ENCODE measurements at places on chromosomes 5 and 9.

- DNase-seq: no peak
These were observed 6.6 kb downstream of the PCDHGC5 start for GRCh38 chr5:141495453-141495811.

GRCh38 chr5:96771395-96771794 is 36.4 kb downstream of the ERAP1 start:
- DNase-seq: no peak

GRCh38 chr5:132210944-132211343 is 16.7 kb downstream of the P4HA2 start:
- no peak for DNase-seq

DNA sequence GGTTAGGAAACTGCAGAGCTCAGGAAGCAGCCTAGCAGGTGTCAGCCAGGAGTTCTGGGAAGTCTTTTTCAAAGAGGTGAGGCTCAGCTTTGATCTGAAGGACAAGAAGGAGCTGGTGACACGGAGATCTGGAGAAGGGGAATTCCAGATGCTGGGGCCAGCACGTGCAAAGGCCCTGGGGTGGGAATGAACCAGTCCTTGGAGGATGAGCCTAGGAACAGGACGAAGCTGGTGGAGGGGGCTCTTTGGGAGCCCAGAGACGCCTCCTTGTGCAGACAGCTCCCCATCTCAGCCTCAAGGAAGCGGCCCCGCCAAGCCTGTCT is 15.2 kb upstream of the RNU6ATAC start:
- no peak for DNase-seq

- no peak for DNase-seq
These were observed 278.0 kb upstream of the SMC2 start for GRCh38 chr9:103816146-103816545.

DNA sequence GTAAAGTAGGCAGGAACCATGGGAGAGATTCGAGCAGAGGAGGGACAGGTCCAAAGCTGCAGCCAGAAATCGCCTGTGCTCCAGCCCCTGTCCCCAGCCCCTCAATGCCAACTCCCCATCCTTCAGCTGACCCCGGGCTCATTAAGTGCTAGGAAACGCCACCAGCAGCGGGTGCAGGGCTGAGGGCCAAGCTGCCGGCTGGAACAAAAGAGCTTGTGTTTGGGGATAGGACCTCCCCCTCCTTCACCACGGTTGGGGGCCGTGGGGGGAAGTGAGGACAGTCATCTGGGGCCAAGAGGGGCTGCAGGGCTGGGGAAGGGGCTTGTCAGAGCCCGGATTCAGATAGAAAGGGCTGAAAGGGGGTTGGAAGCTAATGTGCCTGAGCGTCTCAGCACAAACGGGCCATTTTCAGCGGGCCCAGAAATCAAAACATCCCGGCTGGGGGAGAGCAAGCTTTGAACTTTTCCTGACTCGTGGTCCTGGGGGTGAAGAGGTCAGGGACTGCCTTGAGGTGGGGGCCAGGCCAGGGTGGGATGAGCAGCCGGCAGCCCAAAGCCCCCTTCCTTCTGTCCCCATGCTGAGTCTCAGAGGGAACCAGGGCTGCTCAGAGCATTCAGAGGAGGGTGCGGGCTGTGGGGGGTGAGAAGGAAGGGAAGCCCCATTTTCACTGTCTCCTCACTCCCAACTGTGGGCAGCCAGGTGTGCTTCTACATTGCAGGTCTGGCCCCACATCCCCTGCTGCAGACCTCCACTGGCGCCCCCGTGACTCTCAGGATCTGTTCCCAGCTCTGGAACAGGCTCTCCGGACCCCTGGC is 69.4 kb upstream of the DAB2IP start:
- no peak for DNase-seq

- DNase-seq: no peak
These were observed 2168.1 kb downstream of the MAT2B start for GRCh38 chr5:165673499-165673898.

Measured in CD4-positive, alpha-beta T cell treated with Interleukin-15 for 1 hour (primary cell).